ENCODE measurements at places on chromosomes 4 and X.
A peak's percentile ranks its signal among the peaks of the same experiment; 100 is the strongest.

DNA sequence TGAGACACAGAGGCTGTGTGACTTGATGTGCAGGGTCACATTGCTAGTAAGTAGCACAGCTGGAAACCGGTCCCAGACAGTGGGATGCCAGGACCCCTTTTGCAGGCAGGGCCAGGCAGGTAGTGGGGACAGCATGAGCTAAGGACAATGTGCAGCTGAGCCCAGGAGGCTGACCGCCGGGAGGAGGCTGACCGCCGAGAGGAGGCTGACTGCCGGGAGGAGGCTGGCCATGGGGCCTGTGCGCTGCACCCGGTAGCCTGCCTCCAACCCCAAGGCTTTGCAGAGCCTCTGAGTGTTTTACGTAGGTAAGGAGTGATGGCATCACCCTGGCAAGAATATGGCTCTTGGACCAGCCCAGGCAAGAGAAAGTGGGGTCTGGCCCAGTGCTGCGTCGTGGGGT lies 58.9 kb downstream of the TBC1D14 start:
- no peak for DNase-seq

DNA sequence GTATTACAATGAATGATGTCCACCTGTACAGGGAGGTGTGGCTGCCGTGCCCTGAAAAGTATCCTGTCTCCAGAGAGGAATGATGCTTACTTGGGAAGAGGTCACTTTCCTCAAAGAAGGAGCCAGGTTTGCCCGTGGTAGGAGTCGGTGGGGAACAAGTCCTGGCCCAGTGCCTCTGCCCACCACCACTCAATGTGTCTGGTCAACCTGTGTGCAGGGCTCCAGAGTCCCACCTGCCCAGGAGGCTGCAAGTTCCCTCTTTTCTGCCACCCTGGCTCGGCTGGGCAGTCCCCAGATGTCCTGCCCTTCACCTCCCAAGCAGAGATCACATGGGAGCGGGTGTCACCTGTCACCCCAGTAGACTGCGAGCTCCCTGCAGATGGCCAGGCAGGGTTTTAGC lies 75.4 kb upstream of the C4orf50 start:
- no peak for DNase-seq

GRCh38 chr4:112517067-112517634 lies 1.2 kb upstream of the NEUROG2 start:
- DNase-seq, result no peak

- DNase-seq, result no peak
These were observed 671.6 kb upstream of the BOD1L1 start for GRCh38 chr4:14299166-14299565.

DNA sequence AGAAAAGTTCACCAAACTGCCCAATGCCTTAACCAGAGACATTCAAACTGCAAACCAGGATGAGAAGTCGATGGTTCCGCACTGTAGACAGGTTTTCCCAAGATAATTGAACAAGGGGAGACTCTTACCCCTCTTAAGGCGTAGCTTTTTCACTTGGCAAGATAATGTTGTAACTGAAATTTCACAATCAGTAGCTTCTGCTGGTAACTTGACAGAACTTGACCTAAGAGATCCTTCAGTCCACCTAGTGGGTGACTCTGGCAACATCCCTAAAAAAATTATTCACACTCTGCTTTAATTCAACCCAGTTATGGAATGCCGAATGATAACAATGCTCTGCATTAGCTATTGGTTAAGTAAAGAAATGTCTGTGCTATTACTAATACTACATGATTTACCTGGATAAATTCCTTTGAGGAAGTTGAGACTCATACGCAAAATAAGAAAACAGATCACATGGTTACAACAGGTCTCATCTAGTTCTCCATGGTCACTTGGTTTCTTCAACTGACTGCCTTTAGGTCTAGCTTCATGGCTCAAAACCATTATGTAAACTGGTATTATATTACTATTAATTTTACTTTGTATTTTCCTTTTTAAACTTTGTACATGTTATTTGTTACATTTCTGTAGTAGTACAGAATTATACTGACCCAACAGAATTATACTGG lies 9.1 kb downstream of the ELF2 start:
- peak; percentile 57 for DNase-seq

GRCh38 chrX:53724872-53725271 lies 38.4 kb upstream of the HUWE1 start:
- DNase-seq, result no peak

DNA sequence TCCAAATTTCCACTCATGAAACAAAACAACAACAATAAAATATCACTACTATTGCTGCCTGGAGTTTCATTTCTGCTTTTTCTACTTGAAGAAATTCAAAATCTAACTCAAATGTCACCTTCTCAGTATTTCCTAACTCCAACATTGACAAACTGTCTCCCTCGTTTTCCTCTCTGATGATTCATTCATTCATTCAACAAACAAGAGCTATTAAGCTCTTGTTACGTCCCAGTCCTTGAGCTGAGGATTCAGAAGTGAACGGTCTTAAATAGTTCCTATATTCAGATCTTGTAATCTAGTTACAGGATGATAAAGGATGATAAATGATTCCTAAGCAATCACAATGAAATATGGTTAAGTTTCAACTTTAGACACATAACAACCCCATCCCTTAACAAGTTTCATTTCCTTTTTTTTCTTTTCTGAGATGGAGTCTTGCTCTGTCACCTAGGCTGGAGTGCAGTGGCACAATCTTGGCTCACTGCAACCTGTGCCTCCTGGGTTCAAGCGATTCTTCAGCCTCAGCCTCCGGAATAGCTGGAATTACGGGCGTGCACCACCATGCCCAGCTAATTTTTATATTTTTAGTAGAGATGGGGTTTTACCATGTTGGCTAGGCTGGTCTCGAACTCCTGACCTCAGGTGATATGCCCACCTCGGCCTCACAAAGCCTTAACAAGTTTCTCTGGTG lies 1.7 kb downstream of the SLC9B2 start:
- DNase-seq, result no peak

- DNase-seq, result no peak
These were observed 193.0 kb downstream of the MGST2 start for GRCh38 chr4:139858436-139859205.

GRCh38 chr4:110955748-110956147 lies 332.9 kb upstream of the PITX2 start:
- no peak for DNase-seq

- no peak for DNase-seq
These were observed 311.6 kb downstream of the PDGFC start for GRCh38 chr4:156659983-156660382.

DNA sequence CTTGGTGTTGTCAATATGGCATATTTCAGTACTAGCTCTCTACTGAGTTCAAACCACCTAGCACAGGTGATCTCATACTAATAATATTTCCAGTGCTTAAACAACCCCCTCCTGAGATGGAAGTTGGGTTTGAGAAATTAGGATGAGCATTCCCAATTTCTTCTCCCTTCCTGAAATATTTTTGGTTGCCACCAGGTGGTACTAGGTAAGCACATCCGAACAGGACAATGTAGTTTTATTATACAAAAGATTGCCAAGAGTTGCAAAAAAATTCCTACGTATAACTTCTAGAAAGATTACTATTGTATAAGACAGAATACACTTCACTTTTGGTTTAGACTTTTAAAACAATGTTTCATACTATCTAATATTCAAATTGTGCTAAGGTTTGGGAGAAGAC lies 484.5 kb downstream of the PACRGL start:
- DNase-seq, result no peak

GRCh38 chr4:146143888-146144287 lies 31.6 kb upstream of the LSM6 start:
- no peak for DNase-seq

- peak; percentile 3 for DNase-seq
These were observed at the start of gene IGSF1 for GRCh38 chrX:131288738-131289511. Gene IGSF1 (minus strand): TSS chrX:131289306. CDS start chrX:131286674, 2,632 bp downstream.

DNA sequence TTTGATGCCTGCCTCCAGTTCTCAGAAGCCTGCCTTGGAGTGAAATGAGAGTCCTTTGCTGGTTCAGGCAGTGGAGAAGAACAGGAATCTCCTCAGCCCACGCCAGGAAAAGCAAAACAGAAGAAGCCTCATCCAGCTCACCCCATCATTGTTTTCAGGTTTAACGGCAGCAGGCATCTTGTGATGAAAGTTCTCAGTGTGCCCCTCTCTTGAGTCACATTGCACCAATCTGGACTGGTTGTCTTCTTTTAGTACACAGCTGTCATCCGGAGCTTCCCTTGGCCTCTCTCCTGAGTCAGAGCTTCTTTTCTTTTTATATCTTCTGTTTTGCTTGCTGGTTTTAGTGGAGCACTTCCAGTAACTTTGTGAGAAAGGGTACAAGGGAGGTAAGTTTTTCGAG lies 50.9 kb downstream of the TSPAN7 start:
- no peak for DNase-seq

DNA sequence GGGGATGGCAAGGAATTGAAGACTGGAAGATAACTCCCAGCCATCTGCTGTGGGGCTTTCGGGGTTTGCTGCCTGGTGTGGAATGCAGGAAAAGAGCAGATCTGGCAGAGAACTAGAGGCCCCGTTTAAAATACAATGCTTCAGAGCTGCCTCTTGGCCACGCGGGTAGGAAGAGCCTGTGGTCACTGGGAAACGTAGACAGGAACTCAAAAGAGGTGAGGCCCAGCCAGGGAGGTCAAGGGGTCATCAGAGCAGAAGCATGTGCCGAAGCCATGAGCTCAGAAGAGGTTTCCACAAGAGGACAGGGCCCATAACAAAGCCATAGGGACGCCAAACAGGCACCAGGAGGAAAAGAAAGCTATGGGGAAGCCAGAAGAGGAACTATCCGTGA lies 14.5 kb upstream of the STS start:
- no peak for DNase-seq

DNA sequence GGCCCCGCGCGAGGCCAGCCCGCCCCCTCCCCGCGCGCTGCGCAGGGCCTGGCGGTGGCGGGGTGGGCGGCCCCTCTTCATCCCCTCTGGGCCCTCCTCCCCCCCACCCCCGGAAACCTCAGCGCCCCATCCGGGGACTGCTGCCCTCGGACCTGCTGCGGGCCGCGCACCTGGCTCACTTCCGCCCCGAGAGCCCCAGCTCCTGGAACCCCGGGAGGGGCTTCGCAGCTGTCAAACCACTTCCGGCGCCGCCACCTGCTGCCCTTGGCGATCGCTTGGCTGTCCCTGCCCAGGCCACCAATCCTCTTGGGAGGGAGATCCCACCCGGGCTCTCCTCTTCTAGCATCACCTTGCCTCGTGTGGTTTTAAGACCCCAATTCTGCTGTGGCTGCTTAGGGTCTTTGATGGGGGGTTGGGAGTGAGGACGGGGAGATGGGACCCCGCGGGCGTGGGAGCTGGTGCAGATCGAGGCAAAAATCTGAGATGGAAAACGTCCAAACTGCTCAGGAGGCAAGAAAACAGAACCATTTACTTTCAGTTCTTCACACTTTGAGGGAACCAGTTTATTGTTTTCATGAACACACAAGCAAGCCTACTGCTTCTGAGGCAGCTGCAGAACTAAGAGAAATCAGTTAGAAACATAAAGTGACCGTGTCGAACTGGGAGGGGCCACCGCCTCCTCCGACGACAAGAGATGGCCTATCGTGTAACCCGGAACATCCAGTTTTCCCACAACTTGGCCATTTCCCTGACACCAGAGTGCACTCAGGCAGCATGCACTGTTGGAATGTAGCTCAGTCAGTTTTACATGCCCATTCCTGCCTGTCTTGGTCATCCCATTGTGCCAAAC lies 754 bp downstream of the MTMR1 start:
- peak; percentile 37 for DNase-seq

- DNase-seq, result no peak
These were observed 81.6 kb upstream of the HHIP start for GRCh38 chr4:144564358-144564757.

DNA sequence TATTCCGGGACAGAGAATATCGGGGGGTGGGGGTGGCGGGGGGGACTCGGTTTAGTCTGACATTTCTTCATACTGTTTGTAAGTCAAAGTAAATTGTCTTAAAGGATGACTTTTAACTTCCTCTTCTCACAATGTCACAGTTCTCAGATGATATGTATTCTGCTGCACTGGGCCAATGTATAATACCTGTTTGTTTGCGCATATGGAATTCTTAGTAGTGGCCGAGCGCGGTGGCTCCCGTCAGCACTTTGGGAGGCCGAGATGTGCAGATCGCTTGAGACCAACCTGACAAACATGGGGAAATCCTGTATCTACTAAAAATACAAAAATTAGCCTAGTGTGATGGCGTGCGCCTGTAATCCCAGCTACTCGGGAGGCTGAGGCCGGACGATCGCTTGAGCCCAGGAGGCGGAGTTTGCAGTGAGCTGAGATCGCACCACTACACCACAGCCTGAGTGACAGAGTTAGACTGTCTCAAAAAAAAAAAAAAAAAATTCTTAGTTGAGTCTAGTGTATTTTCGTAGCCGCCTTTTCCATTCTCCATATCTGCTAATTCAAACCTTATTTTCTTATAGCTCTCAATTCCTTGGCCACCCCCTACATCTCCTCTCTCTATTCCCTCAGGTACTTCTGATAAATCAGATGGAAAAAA lies 851 bp downstream of the POLR2B start:
- peak; percentile 58 for DNase-seq

DNA sequence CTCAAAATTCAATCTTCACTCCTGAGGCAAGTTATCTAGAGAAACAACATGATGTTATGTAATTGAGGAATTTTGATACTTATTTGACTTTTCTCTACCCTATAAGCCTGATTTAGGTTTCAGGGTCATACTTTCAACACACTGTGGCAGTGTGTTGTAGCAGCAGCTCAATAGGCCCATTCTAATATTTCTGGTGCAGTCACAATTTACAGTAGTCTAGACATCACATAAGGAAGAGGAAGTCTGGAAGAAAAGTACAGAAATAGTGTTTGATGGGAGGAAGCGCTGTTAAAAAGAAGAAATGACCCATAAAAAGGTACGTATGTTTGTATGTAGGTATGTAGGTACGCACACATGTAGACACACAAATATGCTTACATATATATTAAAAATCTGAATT lies 194.3 kb downstream of the ARHGAP24 start:
- no peak for DNase-seq

DNA sequence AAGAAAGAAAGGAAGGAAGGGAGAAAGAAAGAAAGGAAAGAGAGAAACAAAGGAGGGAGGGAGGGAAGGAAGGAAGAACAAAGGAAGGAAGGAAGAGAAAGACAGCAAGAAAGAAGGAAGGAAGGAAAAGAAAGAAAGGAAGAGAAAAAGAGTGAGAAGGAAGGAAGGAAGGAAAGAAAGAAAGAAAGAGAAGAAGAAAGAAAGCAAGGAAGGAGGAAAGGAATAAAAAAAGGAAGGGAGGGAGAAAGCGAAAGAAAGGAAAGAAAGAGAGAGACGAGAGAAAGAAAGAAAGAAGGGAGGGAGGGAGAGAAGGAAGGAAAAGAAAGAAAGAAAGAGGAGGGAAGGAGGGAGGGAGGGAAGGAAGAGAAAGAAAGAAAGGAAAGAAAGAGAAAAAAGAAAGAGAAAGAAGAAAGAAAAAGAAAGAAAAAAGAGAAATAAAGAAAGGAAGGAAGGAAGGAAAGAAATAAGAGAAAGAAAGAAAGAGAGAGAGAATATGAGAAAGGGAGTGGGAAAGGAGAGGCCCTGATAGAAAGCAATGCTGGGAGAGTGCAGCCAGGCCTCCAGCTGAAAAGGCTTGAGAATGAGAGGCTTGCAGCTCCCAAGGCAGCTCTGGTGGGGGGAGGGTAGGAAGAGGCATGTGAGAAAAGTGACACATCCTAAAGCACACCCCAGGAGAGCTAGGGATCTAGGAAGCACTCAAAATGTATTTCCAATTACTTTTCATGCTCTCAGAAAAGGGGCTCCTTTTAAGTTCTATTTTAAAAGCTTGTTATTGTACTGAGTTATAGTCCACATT lies 134.0 kb upstream of the ZIC3 start:
- DNase-seq, result no peak

GRCh38 chrX:77628294-77629025 lies 157.6 kb downstream of the ATRX start:
- peak; percentile 16 for DNase-seq

Measured in common myeloid progenitor, CD34-positive (primary cell).